Aorta (tissue), 5 donors: ENCODE measurements at places on chromosomes 5 and 9. TPM values are rescaled to one million over a fixed set of nuclear protein-coding genes. Genes with fewer than 3 reads are reported as not detected.

- no peak for DNase-seq
Observed at GRCh38 chr5:59790376-59790775, 103.2 kb downstream of the PDE4D start.

- no peak for DNase-seq
Observed at GRCh38 chr5:138601444-138601843, 26.2 kb upstream of the HSPA9 start.

- DNase-seq = no peak
Observed at GRCh38 chr9:17725399-17726010, 146.6 kb downstream of the SH3GL2 start.

WDR31 gene
- total RNA-seq = 1.1 TPM

IRX1 gene
- total RNA-seq = not detected
